Aortic smooth muscle cell (primary cell): ENCODE measurements at places on chromosomes 3 and 15. TPM values are rescaled to one million over a fixed set of nuclear protein-coding genes. Genes with fewer than 3 reads are reported as not detected.

The THBS1 gene
- total RNA-seq: 134 and 277 TPM in 2 replicates

The TRH gene
- total RNA-seq: not detected in 2 replicates

The AMIGO3 gene
- total RNA-seq: not detected in 2 replicates

The BTLA gene
- 0.06 and 0.13 TPM in 2 replicates for total RNA-seq

The ZNF620 gene
- 2.4 and 2.7 TPM in 2 replicates for total RNA-seq

The APBA2 gene
- 11.5 and 14.7 TPM in 2 replicates for total RNA-seq

The POTEB3 gene
- total RNA-seq: not detected in 2 replicates

The VPS39 gene
- total RNA-seq: 38.7 and 49.5 TPM in 2 replicates

The CTXN2 gene
- not detected in 2 replicates for total RNA-seq

The CALML4 gene
- 1.6 and 2.9 TPM in 2 replicates for total RNA-seq

The CAPN3 gene
- 2.2 and 2.7 TPM in 2 replicates for total RNA-seq

The ITGA11 gene
- 24.3 and 43.8 TPM in 2 replicates for total RNA-seq

The MNS1 gene
- 3.5 and 4.0 TPM in 2 replicates for total RNA-seq

The MEX3B gene
- 1.6 and 2.5 TPM in 2 replicates for total RNA-seq

The TUSC7 gene
- total RNA-seq: not detected in 2 replicates

The CNTN4 gene
- total RNA-seq: 0.19 TPM in 1 of 2 replicates, not detected in the other

The SLC12A8 gene
- 1.3 and 2.6 TPM in 2 replicates for total RNA-seq

The GABRA5 gene
- not detected in 2 replicates for total RNA-seq

The FSD2 gene
- total RNA-seq: not detected in 2 replicates

The NDUFB5 gene
- 127 and 170 TPM in 2 replicates for total RNA-seq

The MLH1 gene
- 49.7 and 60.1 TPM in 2 replicates for total RNA-seq

The SNURF gene
- total RNA-seq: 53.5 and 57.7 TPM in 2 replicates

The IL1RAP gene
- 16.8 and 19.0 TPM in 2 replicates for total RNA-seq

The GRM7 gene
- 0.06 TPM in 1 of 2 replicates, not detected in the other for total RNA-seq

The STAC gene
- total RNA-seq: 16.6 and 20.1 TPM in 2 replicates

The LRTM1 gene
- total RNA-seq: not detected in 2 replicates

The CCDC32 gene
- total RNA-seq: 10.5 and 17.3 TPM in 2 replicates

The ECE2 gene
- not detected in 2 replicates for total RNA-seq

The ADAMTS17 gene
- 15.1 and 15.2 TPM in 2 replicates for total RNA-seq

The VGLL3 gene
- total RNA-seq: 14.5 and 17.8 TPM in 2 replicates

The GUCA1C gene
- total RNA-seq: not detected in 2 replicates

The SLC9A9 gene
- 5.4 and 9.5 TPM in 2 replicates for total RNA-seq

The TJP1 gene
- 44.9 and 57.4 TPM in 2 replicates for total RNA-seq

The ISLR gene
- total RNA-seq: 69.2 and 95.8 TPM in 2 replicates

The CSPG5 gene
- under 0.01 and 0.25 TPM in 2 replicates for total RNA-seq

The TRIM42 gene
- not detected in 2 replicates for total RNA-seq

The CHDH gene
- under 0.01 and 0.06 TPM in 2 replicates for total RNA-seq

The NDUFB4 gene
- 35.0 and 42.3 TPM in 2 replicates for total RNA-seq

The PLA2G4E gene
- total RNA-seq: not detected in 2 replicates

The CRYGS gene
- total RNA-seq: 1.1 and 1.2 TPM in 2 replicates

The ST3GAL6 gene
- 4.9 and 11.3 TPM in 2 replicates for total RNA-seq

The SNX22 gene
- total RNA-seq: 0.06 and 0.13 TPM in 2 replicates

The TF gene
- 0.31 and 0.53 TPM in 2 replicates for total RNA-seq
